ENCODE measurements at places on chromosomes 3 and 15.

- no peak for DNase-seq
Observed at GRCh38 chr3:177145381-177145780, 51.9 kb downstream of the TBL1XR1 start.

DNA sequence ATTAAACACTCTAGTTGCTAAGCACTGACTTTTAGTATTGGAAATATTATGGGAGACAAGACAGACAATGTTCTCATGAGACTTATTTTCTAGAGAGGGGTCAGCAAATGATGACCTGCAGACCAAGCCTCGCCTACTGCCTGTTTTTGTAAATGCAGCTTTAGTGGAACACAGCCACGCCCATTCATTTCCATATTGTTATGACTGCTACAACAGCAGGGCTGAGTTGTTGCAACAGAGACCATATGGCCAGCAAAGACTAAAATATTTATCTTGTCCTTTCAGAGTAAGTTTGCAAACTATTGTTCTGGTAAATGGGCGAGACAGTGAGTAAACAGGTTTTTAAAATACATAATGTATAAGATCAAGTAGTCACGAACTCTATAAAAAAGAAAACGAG lies 570.2 kb downstream of the NTRK3 start:
- DNase-seq: no peak

DNA sequence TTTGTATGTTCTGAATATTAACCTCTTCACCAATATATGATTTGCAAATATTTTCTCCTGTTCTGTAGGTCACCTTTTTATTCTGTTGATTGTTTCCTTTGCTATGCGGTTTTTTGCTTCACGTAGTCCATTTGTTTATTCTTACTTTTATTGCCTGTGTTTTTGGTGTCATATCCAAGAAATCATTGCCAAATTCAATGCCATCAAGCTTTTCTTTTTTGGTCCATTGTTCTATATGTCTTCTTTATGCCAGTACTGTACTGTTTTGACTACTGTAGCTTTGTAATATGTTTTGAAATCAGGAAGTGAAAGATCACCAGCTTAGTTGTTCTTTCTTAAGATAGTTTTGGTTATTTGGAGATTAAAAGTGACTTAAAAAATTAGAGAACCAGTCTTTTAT lies 4.2 kb downstream of the PARP15 start:
- no peak for DNase-seq

- no peak for DNase-seq
Observed at GRCh38 chr3:134381076-134381475, 6.8 kb upstream of the AMOTL2 start.

DNA sequence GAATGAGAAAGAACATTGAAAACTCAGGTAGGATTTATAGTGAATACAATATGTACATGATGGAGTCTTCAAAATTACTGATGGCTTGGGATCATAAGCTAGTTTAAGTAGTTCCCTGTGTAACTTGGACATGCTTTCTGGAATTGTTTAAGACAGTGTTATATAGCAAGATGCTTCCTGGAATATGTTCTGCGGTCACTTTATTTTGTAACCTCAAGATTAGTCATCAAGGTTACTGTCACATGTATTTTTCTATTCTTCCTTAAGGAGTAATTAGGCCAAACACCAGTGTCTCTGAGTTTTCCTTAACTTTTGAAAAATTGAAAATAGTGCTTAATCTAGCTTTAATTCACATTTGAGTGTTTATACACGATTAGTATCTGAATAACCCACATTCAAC lies 760.3 kb upstream of the ARRDC4 start:
- DNase-seq: no peak

DNA sequence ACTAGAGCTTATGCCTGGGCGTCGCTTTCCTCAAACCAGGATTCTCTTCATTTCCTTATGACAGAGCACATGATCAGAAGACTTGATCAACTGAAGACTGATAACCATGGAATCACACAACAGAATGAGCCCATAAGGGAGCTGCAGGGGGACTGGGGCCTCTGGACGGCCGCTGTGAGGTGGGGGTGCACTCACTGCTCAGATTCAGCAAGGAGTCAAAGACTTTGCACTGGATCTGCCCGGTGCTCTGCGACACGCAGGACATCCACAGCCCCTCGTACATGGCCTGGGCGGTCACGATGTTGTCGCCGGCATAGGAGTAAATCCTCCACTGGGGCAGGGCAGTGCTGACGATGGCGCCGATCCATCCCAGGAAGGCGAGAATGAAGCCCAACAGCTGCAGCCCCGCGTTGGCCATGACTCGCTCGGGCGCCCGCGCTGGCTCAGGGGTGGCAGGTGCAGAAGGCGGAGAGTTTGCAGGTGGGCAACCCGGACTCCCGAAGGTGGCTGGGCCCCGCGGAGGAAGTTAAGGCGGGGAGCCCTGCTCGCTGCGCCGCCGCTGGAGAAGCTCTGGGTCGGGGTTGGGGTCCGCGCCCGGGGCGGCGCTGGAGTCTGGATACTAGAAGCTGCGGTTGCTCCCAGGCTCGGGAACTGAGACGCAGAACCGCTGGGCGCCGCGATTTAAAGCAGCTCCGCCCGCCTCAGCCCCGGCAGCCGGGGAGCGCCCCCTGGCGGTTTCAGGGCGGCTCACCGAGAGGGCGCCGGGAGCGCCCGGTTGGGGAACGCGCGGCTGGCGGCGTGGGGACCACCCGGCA lies at the start of gene CLDN1:
TSS of gene CLDN1 (minus strand) at position 658 of the 815 bp plus-strand sequence. CDS start at position 418, 240 bp downstream.
- DNase-seq: no peak

GRCh38 chr3:171508676-171509075 lies 48.5 kb upstream of the TNIK start:
- no peak for DNase-seq

- DNase-seq: no peak
Observed at GRCh38 chr3:106827515-106828213, 549.6 kb upstream of the CCDC54 start.
